ENCODE measurements at places on chromosomes 13 and 19. TPM values are rescaled to one million over a fixed set of nuclear protein-coding genes. Genes with fewer than 3 reads are reported as not detected.

Gene ADGRE3
- total RNA-seq = not detected

Gene ZNF682
- 5.9 TPM for total RNA-seq

Gene NTF4
- total RNA-seq = not detected

Gene KLK4
- not detected for total RNA-seq

Gene SYCN
- not detected for total RNA-seq

Gene CCL25
- total RNA-seq = not detected

Gene IFNL2
- not detected for total RNA-seq

All from glomerular endothelial cell (primary cell).